ENCODE measurements at places on chromosomes 1 and 21.

DNA sequence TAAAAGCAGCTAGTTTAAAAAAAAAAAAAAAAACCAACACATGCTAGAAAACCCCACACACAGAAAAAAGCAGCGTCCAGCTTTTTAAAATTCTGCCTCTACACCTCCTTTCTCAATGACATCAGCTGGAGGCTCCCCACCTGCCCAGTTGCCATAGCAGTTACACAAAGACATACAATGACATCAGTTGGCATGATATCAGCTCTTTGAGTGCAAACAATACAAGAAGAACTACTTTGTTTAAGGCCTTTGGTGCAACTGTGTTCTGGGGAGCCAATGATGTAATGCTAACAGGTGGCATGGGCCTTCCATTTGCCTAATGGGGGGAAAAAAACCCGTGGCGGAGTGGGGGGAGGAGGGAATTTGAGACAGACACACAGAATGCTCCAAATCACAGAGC is 32.9 kb downstream of the DUSP10 start:
- DNase-seq, result peak; percentile 94

GRCh38 chr1:31602081-31602480 is 15.4 kb upstream of the HCRTR1 start:
- DNase-seq, result no peak

DNA sequence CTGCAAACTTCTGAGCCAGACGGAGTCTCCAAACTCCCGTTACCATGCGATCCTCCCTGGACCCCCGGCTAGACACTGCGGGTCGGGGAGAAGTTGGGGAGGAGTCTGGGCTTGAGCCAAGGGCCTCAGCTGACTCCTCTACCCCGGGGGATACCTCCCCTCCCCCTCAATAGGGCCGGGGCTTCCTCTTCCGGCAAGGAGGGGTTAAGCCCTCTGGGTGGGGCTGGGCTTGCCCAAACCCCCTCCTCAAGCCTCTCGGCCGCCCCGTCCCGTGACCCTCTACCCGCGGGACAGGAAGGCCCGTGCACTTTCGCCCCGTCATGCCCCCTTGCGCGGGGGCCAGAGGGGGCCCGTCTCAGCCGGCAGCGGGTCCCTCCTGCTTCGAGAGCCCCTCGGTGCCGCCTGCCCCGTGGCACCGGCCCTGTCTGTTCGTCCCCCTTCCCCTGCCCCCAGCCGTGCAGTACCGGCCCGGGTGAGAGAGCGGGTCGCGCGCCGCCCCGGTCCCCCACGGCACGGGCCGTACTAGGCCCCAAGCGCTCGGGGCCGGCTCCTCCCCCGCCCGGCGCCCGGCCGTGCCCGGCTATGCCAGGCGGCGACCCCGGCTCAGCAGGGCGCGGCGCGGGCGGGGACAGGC is 652 bp downstream of the ARL8A start:
- DNase-seq, result no peak

DNA sequence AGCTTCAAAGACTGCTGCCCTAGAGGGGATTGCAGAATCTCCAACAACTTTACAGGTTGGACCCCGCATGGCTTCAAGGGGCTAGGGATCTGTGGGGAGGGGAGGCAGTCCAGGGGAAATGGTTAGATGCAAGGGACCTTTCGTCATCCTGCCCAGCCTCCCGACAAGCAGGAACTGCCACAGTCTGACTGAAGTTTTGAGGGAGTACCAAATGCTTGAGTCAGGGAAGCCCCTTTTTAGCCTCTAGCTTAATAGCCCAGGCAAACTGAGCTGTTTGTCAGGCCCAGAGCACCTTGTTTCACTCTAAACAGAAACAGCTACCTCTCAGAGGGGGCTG is 1.1 kb downstream of the TOR3A start:
- no peak for DNase-seq

DNA sequence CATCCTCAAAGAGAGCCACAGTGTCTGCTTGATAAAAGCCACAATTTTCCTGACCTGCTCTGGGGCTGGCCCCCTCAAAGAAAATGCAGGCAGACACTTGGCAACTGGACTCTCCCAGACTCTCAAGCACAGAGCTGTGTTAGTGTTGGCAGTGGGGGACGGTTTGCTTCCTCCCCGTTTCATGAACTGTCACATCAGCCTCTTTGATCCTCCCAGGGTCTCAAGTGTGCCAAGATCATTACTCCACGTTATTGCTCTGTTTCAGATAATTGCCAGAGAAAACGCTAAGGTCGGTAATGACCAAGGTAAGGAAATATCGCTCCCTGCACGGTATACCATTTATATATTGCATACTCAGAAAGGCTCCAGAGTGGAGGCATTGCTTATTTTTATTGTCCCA is 138.8 kb downstream of the NTMT2 start:
- no peak for DNase-seq

DNA sequence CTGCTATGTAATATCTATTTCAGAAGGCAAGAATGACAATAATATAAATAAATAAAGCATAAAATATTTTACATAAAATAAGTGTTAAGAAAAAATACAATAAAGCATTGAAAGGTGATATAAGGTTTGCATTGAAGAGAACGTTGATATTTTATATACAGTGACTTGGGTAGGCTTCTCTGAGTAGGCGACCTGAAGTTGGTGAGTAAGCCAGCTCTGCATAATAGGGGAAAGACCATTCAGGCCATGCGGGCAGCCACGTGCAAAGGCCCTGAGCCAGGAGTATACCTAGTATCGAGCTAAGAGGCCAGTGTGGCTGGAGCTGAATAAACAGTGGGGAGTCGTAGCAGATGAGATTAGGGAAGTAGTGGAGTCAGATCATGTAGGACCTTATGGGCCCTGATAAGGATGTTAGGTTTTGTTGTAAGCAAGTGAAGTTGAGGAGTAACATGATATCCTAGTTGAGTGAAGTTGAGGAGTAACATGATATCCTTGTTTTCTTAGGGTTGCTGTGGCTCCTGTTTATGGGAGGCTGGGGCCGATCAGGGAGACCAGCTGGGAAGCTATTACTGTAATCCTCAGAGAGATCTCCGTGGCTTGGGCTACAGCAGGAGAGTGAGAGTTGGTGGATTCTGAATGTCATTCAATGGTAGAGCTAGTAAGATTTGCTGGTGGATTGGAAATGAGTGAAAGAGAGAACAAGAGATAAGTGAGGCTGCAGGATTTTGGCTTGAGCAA is 22.0 kb downstream of the KCNK1 start:
- DNase-seq, result no peak

- no peak for DNase-seq
These were observed 1.2 kb upstream of the NMNAT2 start for GRCh38 chr1:183419399-183419798.

GRCh38 chr1:7456722-7457082 is 314.4 kb upstream of the VAMP3 start:
- no peak for DNase-seq

DNA sequence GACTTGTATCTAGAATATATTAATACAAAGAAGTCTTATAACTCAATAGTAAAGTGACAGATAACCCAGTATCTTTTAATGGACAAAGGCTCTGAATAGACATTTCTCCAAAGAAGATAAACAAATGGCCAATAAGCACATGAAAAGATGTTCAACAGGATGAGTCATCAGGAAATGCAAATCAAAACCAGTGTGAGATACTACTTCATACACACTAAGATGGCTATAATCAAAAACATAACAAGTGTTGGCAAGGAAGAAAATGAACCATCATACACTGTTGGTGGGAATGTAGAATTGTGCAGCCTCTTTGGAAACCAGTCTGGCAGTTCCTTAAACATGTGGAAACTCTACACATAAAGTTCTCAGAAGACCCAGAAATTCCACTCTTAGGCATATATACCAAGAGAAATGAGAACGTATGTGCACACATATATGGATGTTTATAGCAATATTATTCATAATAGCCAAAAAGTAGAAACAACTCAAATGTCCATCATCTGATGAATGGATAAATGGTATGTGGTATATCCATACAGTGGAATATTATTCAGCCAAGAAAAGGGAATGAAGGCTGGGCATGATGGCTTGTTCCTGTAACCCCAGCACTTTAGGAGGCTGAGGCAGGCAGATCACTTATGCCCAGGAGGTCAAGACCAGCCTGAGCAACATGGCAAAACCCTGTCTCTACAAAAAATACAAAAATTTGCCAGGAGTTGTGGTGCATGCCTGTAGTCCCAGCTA is 9.9 kb upstream of the MPL start:
- no peak for DNase-seq

DNA sequence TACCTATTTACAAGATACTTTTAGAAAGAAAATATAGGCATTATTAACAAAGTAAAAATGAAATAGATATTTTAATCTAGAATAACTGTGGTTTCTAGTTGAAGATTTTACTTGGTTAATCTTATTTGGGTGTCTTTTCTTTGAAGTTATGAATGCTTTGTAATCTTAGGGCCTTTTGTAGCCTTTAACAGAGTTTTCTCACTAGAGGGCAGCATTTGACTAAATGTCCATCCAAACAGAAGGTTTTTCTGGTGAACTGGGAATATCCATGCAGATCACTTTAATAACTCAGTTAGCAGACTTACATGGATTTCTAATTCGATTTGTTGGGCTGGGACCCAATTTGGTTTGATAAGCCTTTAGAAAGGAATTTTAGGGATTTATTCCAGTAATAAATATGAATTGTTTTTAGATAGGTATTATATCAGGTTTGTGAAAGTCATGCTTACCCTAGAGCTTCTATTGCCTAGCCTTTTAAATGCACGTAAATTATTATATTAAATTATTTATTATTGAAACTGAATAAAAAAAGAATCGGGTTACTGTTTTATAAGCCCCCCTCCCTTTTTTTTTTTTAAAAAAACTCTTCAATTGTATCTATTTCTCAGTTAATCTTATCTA is 119.7 kb downstream of the ZNF326 start:
- peak; percentile 21 for DNase-seq

- no peak for DNase-seq
These were observed 33.3 kb upstream of the BECN2 start for GRCh38 chr1:241924080-241924808.

GRCh38 chr1:85243372-85243771 is 16.1 kb downstream of the C1orf52 start:
- DNase-seq, result no peak

DNA sequence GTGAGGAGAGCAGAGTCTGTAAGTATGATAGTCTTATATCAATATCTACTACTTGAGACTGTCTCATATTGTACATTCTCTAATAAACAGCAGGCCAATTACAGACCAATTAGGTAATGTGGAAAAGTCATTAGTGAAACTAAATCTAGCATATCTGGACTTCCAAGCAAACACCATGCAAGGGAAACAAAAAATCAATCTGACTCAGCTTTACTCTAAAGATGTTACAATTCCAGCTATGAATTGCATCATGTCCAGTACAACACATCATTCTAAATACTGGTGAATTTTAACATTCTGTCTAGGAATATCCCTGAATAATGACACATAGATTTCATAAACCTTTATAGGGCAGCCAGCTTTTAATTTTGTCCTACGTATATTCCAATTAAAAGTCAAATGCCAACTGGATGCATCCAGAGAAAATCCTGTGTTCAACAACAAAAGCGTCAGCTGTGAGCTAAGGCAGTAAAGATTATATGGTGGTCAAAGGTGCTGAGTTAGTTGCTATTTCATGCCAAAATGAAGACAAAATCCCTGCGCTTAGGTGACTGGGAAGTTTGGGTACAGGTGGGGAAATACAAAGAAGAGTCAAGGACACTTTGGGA is 159.3 kb downstream of the TTLL7 start:
- no peak for DNase-seq

DNA sequence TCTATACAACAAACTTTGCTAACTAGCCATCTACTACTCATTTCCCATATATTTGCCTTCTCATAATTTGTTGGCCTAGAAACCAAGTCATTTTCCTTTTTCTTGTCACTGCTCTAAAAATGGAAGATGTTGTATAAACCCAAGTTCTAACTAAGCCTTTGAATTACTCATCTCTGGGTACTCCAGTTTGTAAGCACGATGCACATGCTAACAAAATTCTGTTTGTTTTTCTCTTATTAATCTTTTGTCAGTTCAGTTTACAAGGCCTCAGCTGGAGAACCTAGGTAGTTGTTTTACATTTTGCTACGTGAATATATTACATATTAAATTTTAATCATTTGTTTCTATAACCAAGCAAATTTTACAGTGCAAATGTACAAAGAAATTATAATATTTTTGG is 663.2 kb upstream of the RGS18 start:
- DNase-seq, result no peak

GRCh38 chr1:116268211-116268610 is 104.8 kb upstream of the ATP1A1 start:
- no peak for DNase-seq

GRCh38 chr1:7267493-7267892 is 482.2 kb downstream of the CAMTA1 start:
- no peak for DNase-seq

DNA sequence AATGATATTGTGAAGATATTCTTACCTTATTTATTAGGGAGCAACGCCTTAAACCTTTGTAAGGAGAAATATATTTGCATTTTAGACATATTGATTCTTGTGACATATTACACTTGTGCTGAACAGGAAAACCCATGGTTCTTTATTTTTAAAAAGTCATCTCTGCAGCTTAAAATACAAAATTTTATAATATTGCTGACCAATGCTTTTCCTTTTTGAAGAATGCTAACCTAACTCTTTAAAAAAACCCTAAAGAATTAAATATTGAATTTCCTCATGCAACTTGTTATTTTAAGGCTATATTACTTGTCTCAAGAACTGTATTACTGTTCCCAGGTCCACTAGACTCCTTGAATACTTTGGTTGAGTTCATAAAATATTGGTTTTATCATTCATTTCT is 99.0 kb downstream of the NEK7 start:
- DNase-seq, result no peak

DNA sequence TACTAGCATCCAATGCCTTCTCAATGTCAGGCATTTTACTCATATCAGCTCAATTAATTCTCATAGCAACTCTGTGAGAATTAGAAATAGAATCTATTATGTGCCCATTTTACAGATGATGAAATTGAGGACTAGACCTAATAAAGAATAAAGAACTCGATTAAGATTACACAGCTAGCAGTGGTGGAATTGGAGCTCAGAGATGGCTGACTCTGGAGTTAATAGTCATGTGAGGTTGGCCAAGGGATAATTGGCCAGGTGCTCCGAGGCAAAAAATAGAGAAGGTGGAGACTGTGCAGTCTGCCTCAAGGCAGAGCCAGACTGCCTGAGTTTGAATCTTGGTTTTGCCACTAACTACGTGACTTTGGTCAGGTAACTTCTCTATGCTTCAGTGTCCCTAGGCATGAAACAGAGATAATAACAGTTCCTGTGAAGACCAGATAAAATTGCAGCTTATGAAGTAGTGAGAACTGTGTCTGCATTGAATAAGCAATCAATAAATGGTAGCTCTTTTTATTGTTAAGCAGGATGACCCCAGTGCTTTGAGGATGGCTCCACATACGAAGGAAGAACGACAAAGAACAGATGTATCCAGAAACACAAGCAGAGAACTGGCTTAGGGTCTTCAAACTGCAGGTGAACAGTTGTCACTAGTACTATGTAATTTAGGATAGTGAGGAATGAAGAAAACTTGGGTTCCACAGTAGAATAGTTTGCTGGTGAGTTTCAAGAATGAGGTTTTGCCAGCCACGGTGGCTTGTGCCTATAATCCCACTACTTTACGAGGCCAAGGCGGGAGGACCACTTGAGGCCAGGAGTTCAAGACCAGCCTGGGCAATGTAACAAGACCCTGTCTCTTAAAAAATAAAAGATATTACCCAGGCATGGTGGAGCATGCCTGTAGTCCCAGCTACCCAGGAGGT is 6.9 kb upstream of the CCSAP start:
- no peak for DNase-seq

- DNase-seq, result no peak
These were observed 87.0 kb downstream of the POFUT2 start for GRCh38 chr21:45200581-45201296.

- DNase-seq, result no peak
These were observed 37.9 kb upstream of the AHCTF1 start for GRCh38 chr1:246969621-246970020.

GRCh38 chr1:938088-938683 is 14.5 kb downstream of the SAMD11 start:
- DNase-seq, result no peak

All from NCI-H1436 treated with DMSO at 0.1 percent for 48 hours (cell line).